Activated CD4-positive, alpha-beta T cell treated with anti-CD3 and anti-CD28 coated beads for 36 hours (primary cell): ENCODE measurements at places on chromosomes 7 and 10. TPM values are rescaled to one million over a fixed set of nuclear protein-coding genes. Genes with fewer than 3 reads are reported as not detected.

FEZF1 gene
- not detected for total RNA-seq

SHH gene
- total RNA-seq = not detected

AUTS2 gene
- 3.0 TPM for total RNA-seq

TDRD1 gene
- 0.25 TPM for total RNA-seq
